Left forelimb (tissue), 1 donor: ENCODE measurements at places on chromosomes 7 and 10.

GRCh38 chr10:72257051-72257892 is 16.5 kb upstream of the DDIT4 start:
- DNase-seq: no peak

- DNase-seq: no peak
Measured at GRCh38 chr7:33079096-33079495, 16.5 kb upstream of the NT5C3A start.

DNA sequence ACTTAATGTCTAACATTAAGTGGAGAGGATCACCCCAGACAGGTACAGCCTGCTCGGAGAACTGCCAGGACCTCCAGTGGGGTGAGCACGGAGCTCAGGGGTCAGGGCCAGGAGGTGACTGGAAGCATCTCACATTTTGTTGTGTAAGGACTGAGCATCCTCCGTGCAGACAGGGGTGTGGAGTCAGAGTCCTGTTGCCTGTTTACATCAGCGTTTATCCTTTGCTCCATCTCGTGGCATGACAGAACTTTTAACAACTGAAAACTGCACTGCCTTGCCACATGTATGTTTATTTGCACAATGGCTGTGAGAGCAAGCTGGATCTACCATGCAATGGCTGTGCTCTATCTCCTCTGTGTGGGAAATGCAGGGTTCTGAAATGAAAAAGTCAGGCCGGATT is 175.4 kb upstream of the AKR1E2 start:
- no peak for DNase-seq

DNA sequence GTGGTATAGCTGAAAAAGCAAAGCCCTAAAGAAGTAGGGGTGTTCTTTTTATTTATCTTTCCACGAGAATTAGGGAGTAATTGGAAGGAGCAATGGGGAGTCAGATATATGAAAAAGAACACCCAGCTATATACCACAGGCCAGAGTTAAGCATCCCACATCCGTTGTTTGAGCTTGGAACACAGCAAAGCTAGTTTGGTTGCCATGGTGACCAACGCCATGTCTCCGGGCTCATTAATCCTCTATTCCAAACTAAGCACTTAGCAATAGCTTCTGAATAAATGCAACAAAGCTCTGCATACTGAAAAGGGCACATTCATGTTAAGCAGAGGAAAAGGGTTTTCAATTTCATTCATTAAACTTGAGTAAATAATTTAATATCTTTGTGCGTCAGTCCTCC is 23.5 kb downstream of the ASB4 start:
- DNase-seq: no peak
